Stimulated activated CD4-positive, alpha-beta T cell treated with anti-CD3 and anti-CD28 coated beads, TNF-alpha, amount 100 ng/mL, for 1 hour (primary cell): ENCODE measurements at places on chromosomes 16 and 17.

DNA sequence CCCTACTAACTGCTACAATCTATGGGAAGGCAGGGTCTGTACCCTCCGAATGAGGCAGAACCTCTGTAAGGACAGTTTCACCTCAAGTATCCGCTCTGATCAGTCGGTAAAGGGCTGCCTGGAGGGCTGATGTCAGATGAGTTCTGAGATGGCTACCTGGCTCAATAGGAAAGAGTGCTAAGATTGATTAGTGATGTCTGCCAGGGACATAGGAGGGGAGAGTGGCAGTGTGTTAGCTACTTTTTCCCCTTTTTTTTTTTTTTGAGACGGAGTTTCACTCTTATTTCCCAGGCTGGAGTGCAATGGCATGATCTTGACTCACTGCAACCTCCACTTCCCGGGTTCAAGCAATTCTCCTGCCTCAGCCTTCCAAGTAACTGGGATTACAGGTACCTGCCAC lies 39.1 kb upstream of the CDC42EP4 start:
- no peak for DNase-seq

- DNase-seq: no peak
These were observed 4.9 kb downstream of the MT3 start for GRCh38 chr16:56594292-56594619.

- no peak for DNase-seq
These were observed 11.0 kb downstream of the TK2 start for GRCh38 chr16:66538910-66539309.

- no peak for DNase-seq
These were observed 176.0 kb downstream of the WWOX start for GRCh38 chr16:78275420-78275819.

GRCh38 chr17:49555495-49556222 lies 20.0 kb upstream of the NXPH3 start:
- no peak for DNase-seq

DNA sequence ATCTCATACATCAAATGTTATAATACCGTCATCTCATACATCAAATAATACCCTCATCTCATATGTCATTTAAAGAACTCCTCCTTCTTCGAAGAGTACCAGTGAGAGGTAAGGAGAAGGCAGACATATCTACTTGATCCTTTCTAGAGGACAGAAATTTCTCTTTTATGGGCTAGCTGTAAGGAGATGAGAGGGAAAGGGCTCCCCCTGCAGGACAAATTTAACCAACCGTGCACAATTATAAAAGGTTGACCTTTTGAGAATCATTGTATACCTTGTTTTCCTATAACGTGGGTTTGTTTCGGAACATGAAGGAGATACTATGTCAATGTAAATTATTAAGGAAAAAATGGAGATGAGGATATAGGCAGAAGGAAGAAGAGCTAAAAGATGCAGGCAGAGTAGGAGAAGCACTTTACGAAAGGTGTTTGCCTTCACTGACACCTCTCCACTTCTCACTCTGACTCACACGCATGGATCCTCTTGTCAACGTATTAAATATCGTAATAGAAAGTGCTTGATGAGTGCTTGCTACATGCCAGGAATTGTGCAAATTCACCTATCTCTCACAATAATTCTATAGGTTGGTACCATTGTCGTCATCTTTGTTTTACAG lies 465.9 kb upstream of the ERCC4 start:
- DNase-seq: no peak

- DNase-seq: no peak
These were observed 23.4 kb downstream of the NME3 start for GRCh38 chr16:1747934-1748333.

- DNase-seq: no peak
These were observed 3.3 kb upstream of the KCTD11 start for GRCh38 chr17:7348478-7349242.

- no peak for DNase-seq
These were observed 49.9 kb upstream of the KIFC3 start for GRCh38 chr16:57852189-57852588.

DNA sequence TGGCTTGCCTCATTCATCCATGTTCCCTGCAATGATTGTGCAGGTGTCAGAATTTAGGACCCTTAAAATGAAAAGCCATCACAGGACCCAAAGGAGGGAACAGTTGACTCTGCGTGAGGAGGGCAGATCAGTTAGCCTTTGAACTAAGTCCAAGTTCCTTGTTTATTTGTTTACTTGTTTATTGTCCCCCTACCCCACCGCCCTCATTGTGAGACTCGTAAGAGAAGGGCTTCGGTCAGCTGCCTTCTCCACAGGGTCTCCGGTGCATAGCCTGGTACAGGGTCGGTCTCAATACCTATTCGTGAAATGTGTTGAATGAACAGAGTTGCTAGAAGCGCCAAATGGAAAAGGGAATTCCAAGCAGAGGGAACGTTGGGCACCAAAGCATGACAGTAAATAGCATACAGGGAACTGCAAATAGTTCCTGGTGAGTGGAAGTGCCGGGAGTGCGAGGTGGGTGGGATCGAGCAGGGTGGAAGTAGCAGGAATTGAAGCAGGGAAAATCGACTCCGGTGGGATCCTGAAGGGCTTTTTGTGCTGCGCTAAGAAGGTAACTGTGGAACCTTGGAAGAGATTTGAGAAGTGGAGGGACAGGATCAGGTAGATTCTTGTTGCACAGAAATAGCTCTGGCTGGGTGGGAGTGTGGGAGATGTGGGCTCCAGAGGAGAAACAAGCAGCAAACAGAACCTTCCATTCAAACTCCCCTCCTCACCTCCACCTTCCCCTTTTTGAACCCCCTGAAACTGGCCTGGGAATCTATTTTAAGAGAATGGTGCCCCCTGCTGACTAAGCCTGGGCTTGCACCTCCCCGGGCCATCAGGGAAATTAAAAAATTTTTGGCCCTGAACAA lies 12.7 kb downstream of the SLC35B1 start:
- peak; percentile 68 for DNase-seq

GRCh38 chr17:69762359-69762758 lies 312.7 kb upstream of the KCNJ16 start:
- DNase-seq: no peak

GRCh38 chr17:50630524-50631194 lies 4.0 kb upstream of the ABCC3 start:
- DNase-seq: peak; percentile 46

- no peak for DNase-seq
These were observed 1.8 kb upstream of the SLC16A3 start for GRCh38 chr17:82226809-82227628.

- no peak for DNase-seq
These were observed 324.0 kb downstream of the KCNJ2 start for GRCh38 chr17:70493277-70493874.

DNA sequence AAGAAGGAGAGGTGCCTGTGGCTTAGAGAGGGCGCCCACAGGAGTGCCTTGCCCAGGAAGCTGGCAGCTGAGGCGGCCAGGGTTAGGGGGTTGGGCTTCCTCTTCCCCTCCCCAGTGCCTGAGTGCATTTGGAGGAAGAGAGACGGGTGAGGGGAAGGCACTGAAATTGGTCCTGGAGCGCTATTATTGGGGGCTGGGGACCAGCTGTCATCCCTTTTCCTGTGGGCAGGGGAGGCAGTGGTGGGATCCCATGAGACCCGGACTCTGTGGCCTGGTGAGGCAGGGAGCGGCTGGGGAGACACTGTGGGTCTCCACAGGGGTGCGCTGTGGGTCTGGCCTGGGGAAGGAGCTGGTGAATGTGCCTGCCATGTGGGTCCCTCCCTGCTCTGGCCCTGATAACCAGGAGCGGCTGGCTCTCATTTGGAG lies 259.7 kb downstream of the SEC14L1 start:
- DNase-seq: peak; percentile 71

DNA sequence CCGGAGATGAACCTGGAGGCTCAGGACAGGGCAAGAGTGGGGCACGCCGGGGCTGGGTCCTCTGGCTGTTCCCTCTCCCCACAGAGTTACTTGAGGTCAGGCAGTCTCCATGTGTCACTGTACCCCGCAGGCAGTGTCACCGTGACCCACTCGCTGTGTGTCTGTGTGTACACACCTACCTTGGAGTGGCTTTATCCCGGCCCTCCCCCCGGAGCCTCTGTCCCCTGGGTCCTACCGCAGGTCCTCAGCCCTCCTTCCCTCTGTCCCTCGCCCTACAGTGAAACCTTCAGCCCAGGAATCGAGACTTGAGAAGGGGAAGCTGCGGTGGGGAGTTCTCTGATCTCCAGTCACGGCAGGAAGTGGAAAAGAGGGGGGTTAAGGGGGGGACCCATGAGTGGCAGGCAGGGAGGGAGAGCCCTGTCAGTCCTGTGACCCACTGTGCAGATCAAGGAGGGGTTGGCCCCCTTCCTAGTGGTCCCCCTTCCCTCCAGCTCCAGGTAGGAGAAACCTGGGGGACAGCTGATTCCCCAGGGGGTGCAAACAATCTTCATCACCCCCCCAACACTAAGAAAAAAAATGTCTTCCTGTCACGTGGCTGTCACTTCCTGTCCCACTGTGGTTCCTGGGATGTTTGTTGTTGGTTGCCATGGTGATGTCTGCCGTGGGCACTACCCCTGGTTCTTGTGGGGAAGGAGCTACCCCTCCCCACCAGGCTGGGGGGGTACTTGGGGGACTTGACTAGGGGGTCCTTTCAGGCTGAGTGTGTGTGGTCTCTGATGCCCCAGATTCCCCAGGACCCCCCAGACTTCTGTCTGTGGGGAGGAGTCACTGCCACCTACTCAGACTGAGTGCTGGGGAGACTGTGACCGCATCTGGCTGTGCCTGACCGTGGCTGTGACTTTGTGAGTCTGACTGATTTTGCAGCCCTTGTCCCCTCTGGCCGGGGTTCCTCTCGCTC lies 13.7 kb downstream of the RARA start:
- DNase-seq: peak; percentile 75

- no peak for DNase-seq
These were observed 50.1 kb upstream of the ADCY7 start for GRCh38 chr16:50216231-50216630.

- DNase-seq: peak; percentile 90
These were observed 687 bp upstream of the CEMP1 start for GRCh38 chr16:2531696-2532493.

GRCh38 chr16:30964574-30965226 lies 7.1 kb downstream of the SETD1A start:
- DNase-seq: no peak

- DNase-seq: no peak
These were observed 10.1 kb downstream of the METRNL start for GRCh38 chr17:83089328-83090132.

GRCh38 chr17:34776456-34777443 lies 184.5 kb downstream of the CCT6B start:
- no peak for DNase-seq

GRCh38 chr16:87176735-87177134 lies 140.5 kb downstream of the C16orf95 start:
- DNase-seq: no peak

DNA sequence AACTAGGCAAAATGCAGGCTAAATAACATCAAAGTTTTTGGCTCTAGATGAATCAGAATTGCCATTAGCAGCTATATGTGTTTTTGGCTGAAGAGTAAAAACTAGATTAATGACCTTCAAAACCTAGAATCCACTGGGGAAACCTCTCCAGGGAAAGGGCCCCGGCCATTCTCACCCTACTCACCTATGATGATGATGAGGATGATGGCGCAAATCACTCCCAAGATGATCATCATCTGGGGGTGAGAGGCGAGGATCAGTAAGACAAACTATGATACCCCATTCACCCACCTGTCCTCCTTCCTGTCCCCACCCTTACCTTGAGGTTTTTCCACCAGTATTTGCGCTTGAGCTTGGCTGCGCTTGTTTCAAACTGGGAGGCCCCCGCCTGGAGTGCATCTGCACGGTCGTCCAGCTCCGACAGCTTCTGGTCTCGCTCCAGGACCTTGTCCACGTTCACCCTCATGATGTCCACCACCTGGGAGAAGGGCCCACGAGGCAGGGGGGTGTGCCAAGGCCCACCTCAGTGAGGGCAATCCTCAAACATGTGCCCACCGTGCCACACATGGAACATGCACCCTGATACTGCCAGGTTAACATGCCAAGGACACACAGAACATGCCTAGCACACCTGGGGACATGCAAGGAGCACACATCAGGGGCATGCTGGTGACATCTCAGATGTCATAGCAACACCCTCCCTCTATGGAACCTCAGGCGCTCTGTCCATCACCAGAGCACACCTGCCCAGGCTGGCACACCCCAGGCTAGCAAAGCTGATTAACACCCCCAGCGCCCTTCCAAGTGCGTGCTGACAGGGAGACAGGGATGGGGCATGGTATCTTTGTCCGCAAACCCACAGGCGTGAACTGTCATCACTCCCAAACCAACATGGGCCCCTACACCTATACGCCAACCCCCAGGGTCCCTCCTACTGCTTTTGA lies 1.2 kb downstream of the VAMP2 start:
- DNase-seq: no peak

GRCh38 chr17:15406081-15406480 lies 61.3 kb downstream of the CDRT4 start:
- no peak for DNase-seq

DNA sequence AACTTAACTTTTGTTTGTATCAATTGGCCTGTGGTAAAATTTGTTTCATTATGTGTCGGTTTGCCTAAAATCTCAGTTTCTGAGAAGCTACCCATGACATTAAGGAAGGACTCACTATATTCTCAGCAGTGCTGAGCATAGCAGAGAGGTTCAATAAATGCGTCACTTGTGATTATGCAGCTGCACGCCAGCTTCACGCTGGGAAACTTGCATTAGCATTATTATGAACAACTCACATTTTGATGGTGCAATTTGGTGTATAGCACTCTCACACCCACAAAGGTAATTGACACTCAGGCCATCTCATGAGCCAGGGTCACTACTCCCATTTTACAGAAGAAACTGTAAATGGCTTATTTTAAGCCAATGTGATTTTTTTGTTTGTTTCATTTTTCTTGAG lies 80.6 kb upstream of the SALL1 start:
- DNase-seq: no peak

GRCh38 chr17:55458978-55459377 lies 37.3 kb upstream of the MMD start:
- DNase-seq: peak; percentile 33
